ENCODE measurements at places on chromosomes 16 and 17.

- no peak for DNase-seq
These were observed 3.2 kb downstream of the TPSG1 start for GRCh38 chr16:1221628-1222552.

DNA sequence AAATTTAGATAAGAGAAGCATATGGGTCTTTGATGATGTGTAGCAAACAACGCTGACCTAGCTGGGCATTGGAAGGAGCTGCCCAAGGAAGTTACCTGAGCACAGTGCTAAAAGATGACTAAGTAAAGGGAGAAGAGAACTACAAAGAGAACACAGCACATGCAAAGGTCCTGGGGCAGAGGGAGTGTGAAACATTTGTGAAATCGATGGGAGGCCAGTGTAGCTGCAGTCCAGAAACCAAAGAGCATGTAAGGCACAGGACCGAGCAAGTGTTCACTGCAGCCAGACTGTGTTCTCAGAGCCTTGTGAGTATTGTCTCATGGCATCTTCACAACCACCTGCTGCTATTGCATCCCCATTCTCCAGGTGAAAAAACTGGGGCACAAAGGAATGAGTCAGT, 44.9 kb downstream of the ARHGAP27 start:
- no peak for DNase-seq

GRCh38 chr17:83109793-83110645, 30.6 kb downstream of the METRNL start:
- no peak for DNase-seq

DNA sequence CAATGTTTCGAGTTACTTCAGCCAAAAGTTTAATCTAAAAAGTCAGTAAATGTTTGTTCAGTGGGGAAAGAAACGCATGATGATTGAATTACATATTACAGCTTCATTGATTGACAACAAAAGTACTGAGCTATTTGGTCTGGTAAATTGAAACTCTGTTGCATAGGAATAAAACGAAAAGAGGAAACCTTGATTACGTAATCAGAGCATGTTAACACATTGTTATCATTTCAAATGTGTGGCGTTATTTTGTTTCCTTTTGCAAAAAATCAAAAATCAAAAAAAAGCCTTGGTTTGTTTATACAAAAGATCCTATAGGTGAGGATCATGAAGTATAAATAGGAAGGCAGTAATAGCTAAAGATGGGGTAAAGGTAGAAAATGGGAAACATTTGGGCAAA, 19.5 kb upstream of the CA10 start:
- no peak for DNase-seq

DNA sequence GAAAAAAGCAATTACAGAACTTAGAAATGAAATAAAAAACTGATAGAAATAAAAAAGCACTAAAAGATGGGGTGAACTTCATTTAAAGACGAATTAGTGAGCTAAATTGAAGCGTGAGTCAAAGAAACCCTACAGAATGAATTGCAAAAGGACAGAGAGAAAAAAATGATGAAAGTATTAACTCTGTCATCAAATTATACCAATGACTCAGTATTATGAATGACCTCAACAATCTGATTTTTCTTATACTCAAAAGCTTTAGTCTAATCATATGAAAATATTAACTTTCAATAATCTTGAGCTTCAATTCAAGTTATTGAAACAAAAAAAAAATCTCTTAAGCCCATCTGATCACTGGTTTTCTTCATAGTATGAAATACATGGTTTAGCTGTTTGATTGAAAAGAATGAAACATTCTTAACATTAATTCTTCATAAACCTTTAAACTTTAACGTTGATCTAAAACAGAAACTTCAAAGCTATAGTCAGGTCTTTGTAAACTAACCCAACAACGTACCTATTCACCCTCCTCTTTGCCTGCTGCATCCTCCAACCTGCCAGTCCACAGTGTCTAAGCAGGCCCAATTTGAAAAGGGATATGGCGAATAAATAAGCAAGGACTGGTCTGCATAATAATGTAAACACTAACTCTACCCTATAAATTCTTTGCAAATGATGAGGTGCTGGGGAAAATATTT, 6.6 kb downstream of the ABCA5 start:
- DNase-seq: no peak

GRCh38 chr17:33330877-33331276, 37.8 kb upstream of the ASIC2 start:
- no peak for DNase-seq

- no peak for DNase-seq
These were observed 10.7 kb downstream of the CLUAP1 start for GRCh38 chr16:3511286-3512180.
